ENCODE measurements at places on chromosomes 6 and 20.

DNA sequence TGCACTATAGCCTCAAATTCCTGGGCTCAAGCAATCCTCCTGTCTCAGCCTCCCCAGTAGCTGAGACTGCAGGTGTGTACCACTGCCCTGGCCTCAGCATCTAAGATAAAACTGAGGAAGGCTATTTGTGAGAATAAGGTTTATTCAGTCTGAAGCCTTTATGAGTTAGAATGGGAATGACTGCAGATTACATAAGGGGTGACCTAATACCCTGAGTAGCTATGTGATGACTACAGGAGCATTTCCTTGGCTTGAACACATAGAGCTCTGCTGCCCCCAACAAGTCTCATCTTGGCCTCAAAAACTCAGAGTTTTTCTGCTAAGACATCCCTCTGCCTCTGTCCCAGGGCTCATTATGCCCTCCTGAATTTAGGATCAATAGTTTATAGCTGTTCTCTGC, 7.6 kb downstream of the GSS start:
- no peak for DNase-seq

- no peak for DNase-seq
Measured at GRCh38 chr6:169200893-169201514, 52.6 kb downstream of the THBS2 start.

GRCh38 chr6:83708970-83709747, at the start of gene SNAP91:
Gene SNAP91 (minus strand): TSS chr6:83709101. CDS start chr6:83707927, 1,174 bp downstream.
- no peak for DNase-seq

DNA sequence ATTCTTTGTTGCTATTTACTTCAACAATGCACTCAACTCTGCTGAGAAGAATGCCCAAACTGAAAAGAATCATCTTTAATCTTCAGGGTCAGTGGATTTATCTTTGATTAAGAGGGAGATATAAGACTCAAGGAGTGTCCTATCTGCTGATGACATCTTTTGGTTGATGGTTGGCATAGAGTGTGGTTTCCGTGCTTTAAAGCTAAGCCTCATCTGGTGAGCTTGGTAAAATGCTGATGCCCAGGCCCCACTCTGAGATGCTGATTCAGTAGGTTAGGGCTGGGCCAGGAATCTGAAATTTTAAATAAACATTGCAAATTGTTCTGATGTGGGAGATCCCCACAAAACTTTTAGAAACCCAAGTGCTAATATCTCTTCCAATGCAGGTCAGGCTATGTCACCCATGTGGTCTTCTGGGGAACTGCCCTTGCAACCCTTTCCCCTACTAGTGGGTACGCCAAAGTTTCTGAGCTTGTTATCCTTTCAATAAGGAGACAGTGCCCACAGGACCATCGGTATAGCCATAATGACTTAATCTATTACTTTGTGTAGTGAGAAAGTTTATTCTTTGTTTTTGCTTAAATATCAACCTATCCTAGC, 68.5 kb upstream of the ARMH2 start:
- DNase-seq: no peak

DNA sequence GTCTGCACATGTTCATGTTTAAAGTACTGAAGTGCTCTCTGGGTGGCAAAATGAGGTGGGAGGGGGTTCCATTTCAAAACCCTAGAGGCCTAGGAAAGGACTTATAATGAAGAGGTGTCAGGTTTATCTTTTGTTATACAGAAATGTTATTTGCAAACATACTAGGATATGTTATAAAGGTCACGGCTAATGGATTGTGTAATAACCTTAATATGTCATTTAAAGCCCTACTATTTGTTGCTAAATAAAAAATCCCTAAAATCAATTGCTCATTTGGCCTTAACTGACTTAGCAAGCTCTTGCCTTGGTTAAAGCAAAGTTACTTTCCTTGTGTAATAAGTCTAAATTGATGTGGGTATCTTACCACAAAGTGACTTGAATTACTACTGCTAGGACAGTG, 8.8 kb downstream of the NKX2-4 start:
- no peak for DNase-seq

DNA sequence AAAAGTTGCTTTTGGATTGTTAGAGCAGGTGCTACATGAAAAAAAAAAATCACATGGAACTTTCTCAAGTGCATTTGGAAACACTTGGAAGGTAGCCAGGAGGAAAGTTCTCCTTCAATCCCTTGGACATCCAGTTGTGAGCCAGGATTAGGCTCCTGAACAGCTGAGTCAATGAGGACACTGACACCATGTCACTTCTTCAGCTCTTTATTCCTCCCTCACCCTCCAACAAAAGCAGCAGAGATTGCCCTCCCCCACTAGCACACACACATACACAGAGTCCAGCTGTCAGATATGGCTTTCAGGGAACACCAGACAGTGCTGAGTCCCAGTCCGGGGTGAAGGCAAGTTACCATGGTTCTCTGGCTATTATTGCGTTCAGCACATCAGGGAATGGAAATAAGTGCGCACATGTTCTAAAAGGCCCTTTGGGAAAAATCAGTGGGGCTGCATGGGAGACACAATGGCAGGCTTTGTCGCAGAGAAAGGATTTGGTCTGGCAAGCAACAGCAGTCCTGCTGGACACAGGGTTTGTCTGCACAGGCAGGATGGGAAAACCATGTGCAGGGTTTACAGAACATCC, 124.7 kb upstream of the MARCKS start:
- no peak for DNase-seq

DNA sequence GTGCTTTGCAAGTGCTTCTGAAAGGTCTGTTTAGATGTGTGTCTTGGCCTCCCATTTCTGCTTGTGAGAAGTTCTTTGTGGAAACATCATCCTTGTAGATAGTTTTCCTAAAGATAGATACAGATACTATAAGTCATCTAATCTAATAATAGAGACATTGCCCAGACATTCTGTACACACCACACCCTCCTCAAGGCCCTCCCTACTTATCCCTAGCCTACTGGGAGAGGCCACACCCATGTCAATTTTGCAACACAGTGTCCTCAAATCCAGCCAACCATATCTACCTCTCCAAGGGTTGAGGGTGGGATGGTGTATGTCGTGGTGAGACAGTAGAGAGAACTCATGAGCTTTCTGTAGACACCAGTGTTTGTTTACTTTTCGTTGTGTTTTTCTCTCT, 6.2 kb downstream of the KDM1B start:
- DNase-seq: no peak

DNA sequence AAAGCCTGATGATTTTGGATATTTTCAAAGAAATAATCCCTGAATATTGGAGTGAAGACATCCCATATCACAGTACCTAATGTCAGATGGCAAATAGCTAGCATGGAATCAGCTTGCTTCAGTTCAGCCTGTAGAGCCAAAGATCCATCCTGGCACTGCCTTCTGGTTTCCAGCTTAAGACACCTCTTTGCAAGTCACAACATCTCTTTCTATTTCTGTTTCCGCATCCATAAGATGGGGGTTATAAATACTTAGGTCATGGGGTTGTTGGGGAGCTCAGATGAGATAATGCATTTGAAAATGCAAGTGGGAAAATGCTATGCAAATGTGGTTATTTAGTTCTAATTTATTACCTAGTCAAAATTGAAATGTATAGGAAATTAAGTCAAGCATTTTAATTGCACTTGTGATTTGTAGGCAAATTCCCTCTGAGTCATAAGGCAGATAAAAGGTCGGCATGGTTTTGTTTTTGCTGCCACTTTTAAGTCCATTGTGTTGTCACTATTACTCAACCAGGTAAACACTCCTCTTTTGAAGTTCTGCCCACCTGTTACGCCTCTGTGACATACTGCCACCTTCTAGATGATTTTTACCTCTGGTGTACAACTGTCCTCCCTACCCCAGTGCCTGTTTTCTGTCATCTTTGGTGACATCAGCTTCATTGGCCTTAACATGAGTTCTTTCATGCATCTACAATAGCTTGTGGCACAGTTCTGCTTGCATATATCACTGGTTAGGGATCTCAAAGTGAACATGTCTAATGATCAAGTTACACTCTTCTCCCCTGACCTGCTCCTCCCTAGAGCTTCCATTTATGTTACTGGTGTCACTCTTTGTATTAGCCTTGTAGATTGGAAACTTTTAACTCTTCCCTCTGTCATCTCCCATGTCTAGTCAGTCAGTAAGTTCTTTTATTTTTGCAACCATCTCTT, 96.6 kb downstream of the CDKAL1 start:
- DNase-seq: no peak

DNA sequence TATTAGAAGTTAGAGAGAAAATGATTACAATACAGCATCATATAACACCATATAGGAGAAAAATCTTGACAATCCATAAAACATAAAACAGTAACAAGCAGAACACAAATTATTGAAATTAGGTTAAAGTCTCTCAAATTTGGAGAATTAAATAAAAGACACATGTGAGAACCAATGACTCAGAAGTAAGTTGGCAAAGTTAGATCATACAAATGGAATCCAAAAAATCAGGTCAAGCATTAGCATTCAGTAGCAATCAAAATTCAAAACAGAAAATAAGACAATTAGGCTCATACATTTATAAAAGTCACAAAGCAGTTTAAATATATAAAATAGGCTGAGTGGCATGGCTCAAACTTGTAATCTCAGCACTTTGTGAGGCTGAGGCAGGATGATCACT, 775.6 kb downstream of the PHF3 start:
- DNase-seq: no peak

DNA sequence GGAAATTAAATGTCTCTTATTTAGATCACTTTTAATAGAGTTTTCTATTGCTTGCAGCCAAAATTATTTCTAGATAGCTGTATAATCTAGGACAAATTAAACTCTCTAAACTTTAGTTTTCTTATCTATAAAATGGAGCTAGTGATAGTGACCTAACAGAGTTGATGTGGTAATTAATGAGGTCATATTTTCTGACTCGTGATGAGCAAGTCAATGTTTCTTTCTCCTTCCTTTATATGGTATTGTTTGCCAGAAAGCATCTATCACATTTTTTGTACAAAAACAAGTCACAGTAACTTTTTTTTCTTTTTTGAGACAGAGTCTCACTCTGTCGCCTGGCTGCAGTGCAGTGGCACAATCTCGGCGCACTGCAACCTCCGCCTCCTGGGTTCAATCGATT, 267.7 kb downstream of the FARS2 start:
- no peak for DNase-seq

Measured in stimulated activated CD4-positive, alpha-beta T cell treated with anti-CD3 and anti-CD28 coated beads, Interleukin-1b, Interleukin-23, amount 100 ng/mL, for 4 hours (primary cell).